ENCODE measurements at places on chromosomes 3 and 15.

- DNase-seq, result no peak
Measured at GRCh38 chr15:71629781-71630474, 180.4 kb upstream of the NR2E3 start.

DNA sequence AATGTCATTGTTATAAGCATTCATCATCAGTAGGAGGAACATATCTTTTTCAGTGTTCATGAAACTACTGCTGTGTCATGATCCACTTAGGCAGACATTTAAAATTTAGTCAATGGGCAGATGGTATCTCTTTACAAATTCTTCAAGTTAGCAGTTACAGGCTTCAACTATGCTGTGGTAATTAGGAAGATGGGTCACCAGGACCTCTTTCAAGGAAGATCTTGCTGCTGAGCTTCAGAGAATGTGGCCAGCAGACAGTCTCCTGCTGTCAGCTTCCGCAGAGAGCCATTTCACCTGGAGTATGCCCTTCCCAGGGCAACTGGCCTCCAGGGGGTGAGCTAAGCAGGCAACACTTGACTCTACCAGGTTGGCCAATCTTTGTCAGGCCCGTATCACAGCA, 19.4 kb downstream of the IFT57 start:
- DNase-seq, result no peak

DNA sequence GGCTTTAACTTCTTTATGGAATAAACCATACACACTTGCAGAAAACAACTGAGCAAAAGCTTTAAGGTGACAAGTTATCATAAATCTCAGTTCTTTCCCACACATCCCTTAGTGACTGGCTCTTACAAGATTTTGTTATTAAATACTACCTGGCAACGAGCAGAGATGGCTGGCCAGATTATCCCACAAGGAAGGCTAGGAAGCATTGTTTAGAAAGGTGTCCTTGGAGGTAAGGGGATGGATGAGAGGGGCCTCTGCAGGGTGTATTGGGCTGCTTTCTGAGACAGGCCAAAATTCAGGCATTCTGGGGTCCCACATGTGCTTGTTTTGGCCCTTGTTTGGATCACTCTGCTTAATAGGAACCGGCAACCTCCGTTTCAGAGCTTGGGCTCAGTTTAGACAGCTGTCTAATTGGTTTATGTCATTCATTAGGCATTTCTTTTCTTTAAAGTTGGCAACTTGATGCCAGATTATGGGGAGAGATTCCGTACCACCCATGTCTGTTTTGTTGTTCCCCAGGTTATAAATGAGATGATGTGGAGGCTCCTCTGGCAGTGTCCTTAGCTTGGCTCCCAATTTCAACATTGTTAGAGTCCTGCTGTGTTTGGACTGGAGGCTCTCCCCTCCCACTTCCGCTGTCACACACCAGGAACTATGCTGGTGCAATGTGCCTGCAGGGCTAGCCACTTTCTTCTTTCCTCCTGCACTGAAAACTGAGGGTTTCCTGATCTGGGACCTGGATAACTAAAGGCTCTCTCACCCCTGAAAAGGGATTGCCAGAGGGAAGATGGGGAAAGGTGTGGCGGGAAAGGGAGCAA, 121.1 kb downstream of the TPRG1 start:
- DNase-seq, result no peak

DNA sequence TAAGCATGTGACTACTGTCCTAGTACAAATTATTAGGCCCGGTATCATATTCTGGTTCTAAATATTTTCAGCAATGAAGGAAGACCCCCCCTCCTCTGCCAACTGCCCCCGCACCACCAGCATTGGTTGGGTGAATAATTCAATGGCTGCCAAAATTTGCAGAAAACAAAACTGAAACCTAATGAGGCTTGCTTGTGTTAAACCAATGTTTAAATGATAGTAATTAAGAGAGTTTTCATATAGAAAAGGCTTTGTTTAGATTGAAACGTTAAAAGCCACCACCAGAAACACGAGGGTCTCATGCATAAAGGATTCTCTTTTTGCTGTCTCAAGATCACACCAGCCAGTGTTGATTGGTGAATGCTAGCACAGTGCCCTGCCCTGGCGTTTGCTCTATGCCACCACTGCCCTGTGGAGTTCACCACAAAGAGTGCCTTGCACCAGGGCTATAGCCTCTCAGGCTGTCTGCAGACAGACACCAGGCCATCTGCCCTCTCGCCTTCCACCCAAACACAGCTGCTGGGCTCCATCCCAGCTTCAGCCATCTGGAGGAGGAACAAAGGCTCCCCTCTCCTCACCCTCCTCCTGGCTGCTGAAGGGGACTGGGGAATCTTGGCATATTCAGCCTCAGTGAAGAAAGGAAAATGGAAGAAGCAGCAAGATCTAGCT, 200.3 kb upstream of the PFN2 start:
- DNase-seq, result peak; percentile 37

DNA sequence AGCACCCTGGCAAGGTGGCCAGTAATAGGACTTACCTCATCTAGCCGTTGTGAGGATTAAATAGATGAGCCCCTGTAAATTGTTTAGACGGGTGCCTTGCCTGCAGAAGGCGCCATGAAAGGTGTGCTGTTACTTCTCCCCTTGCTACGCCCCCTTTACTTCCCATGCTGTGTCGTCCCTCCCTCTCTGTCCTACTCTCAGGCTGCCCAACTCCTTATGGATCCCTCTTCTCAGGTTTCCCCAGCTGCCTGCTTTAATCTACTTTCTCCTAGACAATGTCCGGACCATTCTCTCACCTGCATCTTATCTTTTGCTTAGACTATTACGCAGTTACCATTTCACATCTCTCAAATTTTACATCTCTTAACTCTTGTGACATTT, 1.7 kb upstream of the FBXW12 start:
- DNase-seq, result no peak

DNA sequence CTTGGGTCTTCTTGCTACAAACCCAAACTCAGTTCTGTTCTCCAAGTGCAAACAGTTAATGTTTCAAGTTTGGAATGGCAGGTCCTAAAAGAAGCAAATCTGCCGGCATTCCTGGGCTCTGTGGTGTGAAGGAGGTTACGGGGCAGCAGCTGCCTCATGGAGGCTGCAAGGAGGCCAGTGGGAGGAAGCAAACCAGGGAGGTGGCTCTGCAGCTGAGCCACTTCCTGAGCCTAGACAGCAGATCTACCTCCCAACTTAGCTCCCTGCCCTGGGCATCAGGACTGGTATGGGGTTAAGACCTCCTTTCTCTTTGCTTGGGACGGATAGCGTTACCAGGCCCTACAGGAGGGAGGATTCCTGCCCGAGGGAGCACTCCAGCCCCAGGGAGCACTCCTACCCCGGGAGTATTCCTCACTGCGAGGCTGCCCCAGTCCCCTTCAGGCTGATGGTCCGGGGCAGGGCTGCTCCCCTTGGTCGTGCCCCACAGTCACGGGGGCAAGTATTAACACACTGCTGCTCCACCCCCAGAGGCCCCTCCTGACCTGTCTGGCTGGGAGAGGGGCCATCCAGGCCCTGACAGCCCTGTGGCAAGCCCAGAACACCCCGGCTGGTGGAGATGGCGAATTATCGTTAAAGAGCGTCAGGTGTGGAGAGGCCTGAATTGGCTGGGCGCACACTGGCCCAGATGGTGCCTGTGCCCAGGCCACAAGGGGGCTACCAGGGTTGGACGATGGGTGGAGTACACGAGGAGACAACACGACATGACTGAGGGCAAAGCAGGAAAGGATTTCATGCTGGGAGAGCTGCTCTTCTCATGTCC, 129.9 kb downstream of the ATP10A start:
- DNase-seq, result no peak

DNA sequence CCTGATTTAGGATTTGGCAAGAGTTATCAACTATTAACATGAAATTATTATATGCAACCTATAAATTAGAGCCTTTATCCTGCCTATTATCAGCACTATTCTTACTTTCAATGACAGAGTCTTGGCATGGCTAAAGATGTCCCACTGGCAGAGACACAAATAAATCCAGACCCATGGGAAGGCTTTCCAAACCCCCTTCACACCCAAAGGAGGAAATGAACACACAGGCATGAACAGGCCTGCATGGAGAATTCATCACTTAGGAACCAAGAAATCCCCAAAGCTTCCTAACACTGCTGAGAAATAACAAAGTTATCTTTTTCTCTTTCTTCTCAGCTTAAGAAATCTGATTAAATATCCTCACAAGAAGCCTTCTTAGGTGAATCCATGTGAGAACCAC, 213.9 kb downstream of the OCA2 start:
- no peak for DNase-seq

GRCh38 chr3:58839187-58839586, 172.6 kb upstream of the FAM3D start:
- DNase-seq, result no peak

- DNase-seq, result no peak
Measured at GRCh38 chr15:43215961-43216360, 4.9 kb downstream of the EPB42 start.

GRCh38 chr3:17546500-17547255, 195.8 kb downstream of the TBC1D5 start:
- DNase-seq, result no peak

Data from frontal cortex (tissue), 4 donors.